ENCODE measurements at places on chromosomes 2 and 18. TPM values are rescaled to one million over a fixed set of nuclear protein-coding genes. Genes with fewer than 3 reads are reported as not detected.
A peak's percentile ranks its signal among the peaks of the same experiment; 100 is the strongest.

MOCOS gene
- total RNA-seq = 3.9 TPM

TBR1 gene
- total RNA-seq = not detected

COBLL1 gene
- total RNA-seq = 52.1 TPM

NCKAP1 gene
- 81.7 TPM for total RNA-seq

SPATA3 gene
- not detected for total RNA-seq

ATOH8 gene
- 40.1 TPM for total RNA-seq

- DNase-seq = no peak
These were observed 14.5 kb upstream of the SULT1C4 start for GRCh38 chr2:108363024-108363907.

STARD6 gene
- total RNA-seq = not detected

- no peak for DNase-seq
These were observed 418.8 kb upstream of the NETO1 start for GRCh38 chr18:73286584-73286983.

- DNase-seq = no peak
These were observed 17.2 kb upstream of the SDC1 start for GRCh38 chr2:20241973-20242726.

PLGLB1 gene
- total RNA-seq = 2.1 TPM

GRCh38 chr18:10041180-10041579, 127.4 kb downstream of the VAPA start:
- DNase-seq = peak; percentile 16

DNA sequence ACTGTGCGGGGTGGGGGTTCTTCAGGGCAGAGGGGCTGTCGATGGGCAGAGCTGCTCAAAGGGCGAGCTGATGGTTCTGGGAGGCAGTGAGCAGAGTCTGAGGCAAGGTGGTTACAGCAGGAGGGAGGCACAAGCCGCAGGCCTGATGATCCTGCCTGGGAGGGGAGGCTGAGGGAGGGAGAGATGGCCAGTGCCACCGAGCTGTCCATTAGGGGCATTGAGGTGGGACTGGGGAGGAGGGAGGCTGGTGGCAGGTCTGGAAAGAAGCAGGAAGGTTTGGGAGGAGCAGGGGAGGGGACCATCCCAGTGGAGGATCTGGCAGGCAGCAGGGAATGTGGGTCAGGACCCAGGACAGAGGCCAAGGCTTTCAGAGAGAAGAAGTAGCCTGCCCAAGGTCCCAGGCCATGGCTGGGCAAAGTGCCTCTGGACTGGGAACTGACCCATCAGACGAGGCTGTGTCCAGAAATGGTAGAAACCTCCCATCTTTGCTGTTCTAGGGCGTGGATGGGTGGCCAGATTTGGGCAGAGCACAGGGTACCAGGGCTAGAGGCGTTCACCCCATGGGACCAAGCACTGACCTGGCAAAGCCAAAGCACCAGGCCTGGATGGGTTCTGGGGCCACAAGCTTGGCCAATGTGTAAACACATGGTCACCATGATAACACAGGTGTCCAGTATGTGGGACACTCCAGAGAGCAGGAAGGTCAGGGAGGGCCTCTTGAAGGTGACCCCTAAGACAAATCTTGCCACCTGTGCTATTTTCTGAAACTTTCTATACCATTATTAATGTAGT, 55.5 kb downstream of the INHBB start:
- no peak for DNase-seq

GRCh38 chr2:188966079-188966571, 8.0 kb upstream of the COL3A1 start:
- no peak for DNase-seq

GRCh38 chr2:103139628-103140268, 377.9 kb downstream of the TMEM182 start:
- no peak for DNase-seq

RIT2 gene
- total RNA-seq = not detected

GRCh38 chr2:39796134-39796533, 17.1 kb upstream of the THUMPD2 start:
- DNase-seq = no peak

DNA sequence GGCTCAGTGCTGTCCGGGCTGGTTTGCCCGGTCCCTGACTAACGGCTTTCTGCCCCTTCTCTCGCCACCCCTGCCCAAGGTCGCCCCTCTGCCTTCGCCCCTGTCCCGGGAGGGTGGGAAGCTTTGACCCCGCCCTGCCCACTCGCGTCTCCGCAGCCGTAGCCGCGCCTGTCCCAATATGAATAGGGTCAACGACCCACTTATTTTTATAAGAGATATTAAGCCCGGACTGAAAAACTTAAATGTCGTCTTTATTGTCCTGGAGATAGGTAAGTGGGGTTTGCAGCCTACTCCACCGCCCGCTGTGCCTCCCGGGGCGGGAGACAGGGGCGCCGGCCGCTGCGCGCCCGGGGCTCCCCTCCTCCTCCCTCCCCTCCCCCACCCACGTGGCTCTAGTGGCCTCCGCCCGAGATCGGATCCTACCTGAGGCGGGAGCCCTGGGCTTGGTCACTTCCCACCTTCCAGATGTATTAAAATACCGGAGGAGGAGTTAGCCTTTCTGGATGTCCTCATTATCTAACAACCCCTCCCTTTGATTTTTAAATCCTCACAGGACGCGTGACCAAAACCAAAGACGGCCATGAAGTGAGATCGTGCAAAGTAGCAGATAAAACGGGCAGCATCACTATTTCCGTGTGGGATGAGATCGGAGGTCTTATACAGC, 633 bp downstream of the NABP1 start:
- peak; percentile 19 for DNase-seq

DNA sequence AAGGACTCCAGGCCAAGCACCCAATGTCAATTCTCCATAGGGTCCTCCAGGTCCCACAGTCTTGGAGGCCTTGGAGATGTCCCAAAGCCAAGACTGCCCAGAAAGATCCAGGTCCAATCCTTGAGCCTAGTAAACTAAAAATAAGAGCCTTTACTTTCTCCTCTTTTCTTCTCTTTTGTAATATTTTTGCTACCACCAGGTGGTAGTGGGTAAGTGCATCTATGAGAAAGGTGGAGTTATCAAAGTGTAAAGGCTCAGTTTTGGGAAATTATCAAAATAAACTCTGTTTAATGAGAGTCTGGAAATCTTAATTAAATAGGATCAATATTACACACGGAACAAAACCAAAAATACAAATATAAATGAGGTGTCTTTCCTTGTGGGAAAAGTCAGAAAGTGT, 276.4 kb downstream of the ALK start:
- DNase-seq = no peak

Data from prostate gland (tissue), 2 donors.